ENCODE measurements at places on chromosomes 11 and 22.

DNA sequence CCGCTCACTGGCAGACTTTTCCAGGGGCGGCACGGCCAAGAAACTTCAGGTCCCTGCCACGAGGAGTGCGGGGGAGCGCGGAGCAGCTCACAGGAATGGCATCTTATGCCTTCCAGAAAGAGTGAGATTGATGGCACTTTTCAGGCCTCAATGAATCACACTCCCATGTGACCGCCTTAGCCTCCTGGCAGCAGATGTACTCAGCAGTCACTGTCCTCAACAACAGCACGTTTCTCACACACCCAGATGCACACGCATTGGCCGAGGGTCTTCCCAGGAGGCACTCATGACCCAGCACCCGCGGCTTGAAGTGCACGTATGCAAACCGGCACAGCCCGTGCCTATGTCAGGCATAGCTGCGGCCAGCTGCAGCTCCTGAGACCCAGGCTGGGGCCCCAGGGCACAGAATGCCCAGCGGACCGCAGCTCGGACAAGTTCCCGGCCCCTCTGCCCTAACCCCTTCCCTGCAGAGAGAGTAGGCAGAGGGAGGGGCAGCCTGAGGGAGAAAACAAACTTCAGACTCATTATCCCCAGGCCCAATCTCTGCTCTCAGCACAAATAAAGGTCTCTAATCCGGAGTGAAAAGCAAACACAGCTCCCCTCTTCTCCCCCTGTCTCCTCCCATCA is 48.3 kb downstream of the RPUSD4 start:
- no peak for DNase-seq

DNA sequence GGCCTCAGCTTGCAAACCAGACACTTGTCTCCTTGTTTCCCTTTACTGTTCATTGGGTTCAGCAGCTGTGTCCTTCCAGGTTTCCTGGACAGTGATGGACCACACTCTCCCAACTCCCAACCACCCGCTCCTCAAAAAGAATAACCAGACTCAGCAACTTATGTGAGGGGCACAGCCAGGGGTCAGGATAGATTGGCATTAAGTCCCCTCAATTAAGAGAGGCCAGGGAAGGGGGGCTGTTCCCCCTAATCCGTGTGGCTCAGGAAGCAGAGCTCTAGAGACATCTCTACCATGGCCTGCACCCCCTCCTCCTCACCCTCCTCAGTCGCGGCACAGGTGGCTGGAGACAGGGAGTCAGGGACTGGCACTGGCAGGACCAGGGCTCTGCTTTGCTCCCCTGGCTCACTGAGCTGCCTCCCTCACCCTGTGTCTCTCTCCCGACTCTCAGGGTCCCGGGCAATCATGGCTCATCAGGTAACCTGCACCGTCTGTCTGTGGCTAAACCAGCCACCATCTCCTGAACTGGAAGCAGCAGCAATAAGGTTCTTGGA is 111.7 kb downstream of the ZNF280B start:
- no peak for DNase-seq

DNA sequence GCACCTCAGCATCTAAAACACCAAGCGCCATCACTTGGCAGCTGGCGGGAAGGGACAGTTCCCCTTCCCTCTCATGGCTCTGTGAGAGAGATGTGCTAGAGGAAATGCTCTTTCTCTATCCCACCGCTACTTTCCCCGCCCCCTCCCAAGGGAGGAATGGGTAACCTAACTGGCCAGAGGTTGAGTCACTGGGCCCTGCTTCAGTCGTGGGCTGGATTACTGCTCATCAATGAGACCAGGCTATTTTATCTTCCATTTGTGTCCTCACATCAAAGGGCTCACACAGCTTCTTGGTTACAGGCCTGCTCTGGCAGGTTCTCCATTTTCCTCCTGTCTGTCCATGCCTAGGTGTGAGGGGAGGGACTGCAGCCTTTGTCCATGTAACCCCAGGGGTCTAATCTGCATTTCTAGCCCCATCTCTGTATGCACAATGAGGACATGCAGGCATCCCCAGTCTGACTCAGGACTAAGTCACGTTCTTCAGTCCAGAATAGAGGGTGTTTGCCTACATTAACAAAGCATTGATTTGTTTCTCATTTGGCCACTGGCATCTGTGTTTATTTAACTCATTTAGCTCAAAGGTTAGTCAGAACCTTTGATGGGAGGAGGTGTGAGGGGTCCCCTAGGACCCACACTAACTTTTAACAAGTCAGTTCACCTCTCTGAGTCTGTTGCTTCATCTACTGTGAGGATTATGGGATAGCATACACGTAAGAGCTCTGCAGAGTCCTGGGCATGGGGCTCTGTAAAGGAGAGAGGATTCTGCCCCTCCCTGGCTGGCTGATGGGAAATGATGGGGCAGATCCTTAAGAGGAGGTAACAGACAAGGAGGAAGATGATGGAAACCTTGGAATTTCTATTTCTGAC is 99.1 kb downstream of the XRRA1 start:
- no peak for DNase-seq

- DNase-seq = no peak
Observed at GRCh38 chr11:2963761-2964160, 28.4 kb downstream of the NAP1L4 start.

- no peak for DNase-seq
Observed at GRCh38 chr11:66450560-66450959, 11.9 kb upstream of the MRPL11 start.

- no peak for DNase-seq
Observed at GRCh38 chr11:34962034-34962433, 45.6 kb downstream of the PDHX start.

- DNase-seq = no peak
Observed at GRCh38 chr11:69697861-69698260, 6.0 kb downstream of the FGF19 start.

GRCh38 chr11:43951231-43951630 is 8.8 kb downstream of the C11orf96 start:
- DNase-seq = no peak

- DNase-seq = no peak
Observed at GRCh38 chr11:10298342-10298741, 4.3 kb upstream of the SBF2 start.

GRCh38 chr22:40221055-40221414 is 43.3 kb downstream of the TNRC6B start:
- no peak for DNase-seq

- no peak for DNase-seq
Observed at GRCh38 chr11:58980159-58980843, 41.0 kb downstream of the GLYATL1 start.

- DNase-seq = no peak
Observed at GRCh38 chr22:44974454-44974853, 35.4 kb downstream of the PHF21B start.

GRCh38 chr11:45169310-45170072 is 23.1 kb downstream of the PRDM11 start:
- DNase-seq = no peak

DNA sequence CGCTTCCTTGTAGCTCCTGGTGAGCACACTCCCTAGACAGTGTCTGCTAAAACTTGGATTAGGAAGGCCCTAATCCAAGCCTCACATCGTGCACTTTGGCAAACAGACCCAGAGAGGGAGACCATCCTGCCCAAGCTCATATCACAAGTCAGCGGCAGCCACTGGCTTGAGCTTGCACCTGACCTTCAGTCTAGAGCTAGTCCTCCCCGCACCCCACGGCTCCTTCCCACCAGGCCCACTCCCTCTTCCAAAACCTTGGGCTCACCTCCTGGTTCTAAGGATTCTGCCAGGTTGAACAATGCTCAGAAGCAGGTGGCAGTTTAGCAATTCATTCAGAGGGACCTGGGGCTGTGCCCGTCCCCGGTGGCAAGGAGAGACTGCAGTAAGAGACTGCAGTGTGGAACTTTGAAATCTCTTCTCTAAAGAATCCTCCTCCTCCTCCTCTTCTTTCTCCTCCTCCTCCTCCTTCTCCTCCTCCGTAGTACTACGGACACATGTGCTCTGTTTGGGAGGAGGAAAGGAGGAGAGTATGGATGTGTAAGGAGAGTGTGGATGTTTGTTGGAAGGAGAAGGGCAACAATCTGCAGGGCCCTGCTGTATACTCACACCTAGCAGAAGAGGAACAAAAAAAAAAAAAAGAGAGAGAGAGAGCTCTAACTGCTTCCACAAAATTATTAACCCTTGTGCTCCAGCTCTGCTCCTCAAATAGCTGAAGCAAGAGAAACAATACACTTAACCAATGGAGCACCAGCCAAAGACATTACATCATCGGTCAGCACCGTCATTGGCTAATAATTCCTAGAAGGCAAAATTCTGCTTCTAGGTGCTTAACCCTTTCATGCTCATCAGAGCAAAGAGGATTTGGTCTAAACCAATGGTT is 6.0 kb downstream of the SYN3 start:
- DNase-seq = no peak

GRCh38 chr11:61522881-61523280 is 14.3 kb downstream of the LRRC10B start:
- DNase-seq = no peak

DNA sequence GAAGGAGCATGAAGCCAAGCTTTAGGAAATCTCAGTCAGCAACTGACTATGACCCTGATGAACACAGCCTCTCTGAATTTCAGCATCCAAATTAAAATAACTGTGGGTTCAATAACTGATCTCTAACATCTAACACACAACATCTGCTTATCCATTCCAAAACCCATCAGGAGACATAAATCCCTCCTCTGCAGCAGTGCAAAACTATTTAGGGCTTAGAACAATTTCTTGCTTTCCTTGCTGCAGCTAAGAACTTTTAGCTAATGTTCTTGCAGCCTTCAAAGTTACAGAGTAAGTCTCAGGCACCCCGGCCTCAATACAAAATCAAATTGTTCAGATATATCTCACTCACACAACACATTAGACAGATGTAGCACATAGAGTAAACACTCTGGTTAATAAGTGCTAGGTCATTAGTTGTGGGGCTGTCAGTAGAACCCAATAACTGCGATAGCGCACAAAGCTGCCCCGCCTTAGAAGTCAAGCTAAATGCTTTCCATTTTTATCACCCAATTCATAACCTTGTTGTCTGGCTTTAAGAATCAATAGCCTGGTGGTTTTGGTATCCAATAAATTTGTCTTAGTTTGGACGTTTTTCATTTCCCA is 139.6 kb downstream of the LARGE1 start:
- DNase-seq = no peak

DNA sequence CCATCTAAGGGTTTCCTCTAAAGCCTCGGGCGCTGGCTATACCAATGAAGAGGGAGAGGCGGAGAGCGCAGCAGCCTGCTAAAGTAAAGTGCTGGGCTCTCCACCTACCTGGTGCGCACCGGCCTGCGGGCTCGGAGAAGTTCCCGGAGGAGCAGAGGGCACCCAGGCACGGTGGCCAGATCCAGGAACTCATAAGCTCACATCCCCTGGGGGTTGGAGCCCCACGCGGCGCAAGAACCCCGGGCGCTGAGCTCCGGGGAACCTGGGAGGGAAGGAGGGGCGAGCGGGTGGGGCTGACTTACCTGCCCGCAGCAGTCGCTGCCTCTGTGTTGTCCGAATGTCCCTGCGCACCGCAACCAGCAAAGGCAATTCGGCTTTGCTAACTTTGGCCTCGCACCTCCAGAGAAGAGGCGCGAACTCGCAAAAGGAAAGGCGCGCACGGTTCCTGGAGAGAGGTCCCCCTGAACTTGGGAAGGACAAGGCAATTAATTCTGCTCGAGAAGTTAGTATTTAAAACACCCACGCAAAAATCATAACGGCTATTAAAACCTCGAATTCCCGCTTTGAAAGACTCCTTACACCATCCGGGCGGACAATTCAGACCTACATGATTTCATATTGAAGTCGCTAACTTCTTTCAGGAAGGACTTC is 127.6 kb upstream of the C11orf58 start:
- DNase-seq = no peak
